Stimulated activated CD8-positive, alpha-beta memory T cell treated with anti-CD3 and anti-CD28 coated beads, Interleukin-15, amount 100 ng/mL, for 1 hour (primary cell): ENCODE measurements at places on chromosomes 3 and 15.

- DNase-seq: no peak
Observed at GRCh38 chr3:127459891-127460290, 130.6 kb downstream of the TPRA1 start.

DNA sequence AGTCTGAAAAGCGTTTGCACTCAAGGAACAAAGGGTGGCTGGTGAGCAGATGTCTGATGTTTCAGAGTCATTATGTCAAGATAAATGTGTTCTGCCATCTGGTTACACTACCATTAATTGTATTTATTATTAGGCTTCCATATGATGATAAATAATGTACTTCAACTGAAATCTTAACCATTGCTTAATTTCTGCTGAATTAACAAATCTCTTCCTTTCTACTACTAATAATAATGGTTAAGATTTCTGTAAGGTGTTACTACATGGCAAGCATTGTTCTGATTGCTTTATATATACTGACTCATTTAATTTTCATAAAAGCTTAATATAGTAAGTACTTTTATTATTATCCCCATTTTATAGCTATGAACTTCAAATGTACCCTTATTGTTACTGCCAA lies 68.4 kb upstream of the GALNT15 start:
- no peak for DNase-seq

DNA sequence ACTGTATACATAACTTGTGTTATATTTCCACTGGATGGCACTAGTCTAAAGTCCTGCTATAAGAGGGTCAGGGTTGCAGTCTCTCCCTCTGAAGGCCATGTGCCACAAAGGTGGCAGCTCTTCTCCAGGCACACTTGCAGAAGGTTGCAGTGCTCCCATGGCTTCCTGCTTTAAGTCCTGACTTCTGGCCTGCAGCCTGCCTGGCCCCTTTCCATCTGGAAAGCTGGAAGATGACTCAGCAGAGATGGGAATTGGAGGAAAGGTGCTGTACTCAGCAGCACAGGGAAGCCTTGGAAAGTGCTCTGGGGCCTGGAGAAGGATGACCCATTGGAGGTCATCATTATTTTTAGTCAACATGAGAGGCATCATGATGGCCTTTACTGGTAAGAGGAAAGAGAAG lies 40.9 kb upstream of the MRPL3 start:
- no peak for DNase-seq

DNA sequence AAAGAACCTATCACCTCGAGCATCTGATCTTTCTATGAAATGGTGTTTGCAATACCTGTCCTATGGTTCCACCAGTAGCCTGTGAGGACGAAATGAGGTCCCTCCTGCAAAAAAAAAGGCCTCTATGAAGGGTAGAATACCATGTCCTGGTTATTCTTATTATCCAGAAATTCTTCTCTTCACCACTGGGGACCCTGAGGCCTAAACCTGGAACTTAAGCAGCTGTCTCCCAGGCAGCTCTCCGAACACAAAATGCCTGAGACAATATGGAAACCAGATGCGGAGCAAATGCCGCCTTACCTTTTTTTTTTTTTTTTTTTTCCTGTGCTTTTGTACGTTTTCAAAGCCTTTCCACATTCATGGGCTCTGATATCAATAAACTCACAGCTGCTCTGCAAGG lies 62.1 kb upstream of the WNT5A start:
- no peak for DNase-seq

- DNase-seq: no peak
Observed at GRCh38 chr15:89307046-89307587, 27.5 kb downstream of the POLG start.

GRCh38 chr15:50964075-50964474 lies 55.6 kb downstream of the AP4E1 start:
- no peak for DNase-seq

DNA sequence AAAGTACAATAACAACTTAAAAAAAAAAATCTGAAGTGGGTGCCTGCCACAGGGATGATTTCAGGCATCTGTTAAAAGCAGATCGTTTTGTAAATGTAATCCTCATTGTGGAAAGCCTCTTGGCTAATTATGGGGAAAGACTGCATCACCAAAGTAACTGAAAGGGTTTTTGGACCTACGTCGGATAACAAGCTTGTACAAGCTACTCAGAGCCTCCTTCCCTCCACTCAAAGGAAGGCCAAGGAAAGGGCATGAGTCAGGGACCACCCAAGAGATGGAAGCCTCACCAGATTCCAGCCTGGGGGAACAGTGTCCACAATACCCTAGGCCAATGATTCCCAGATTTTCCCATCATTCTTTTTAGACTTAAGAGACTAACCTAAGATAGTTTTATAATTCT lies 84.3 kb downstream of the ATP1B3 start:
- no peak for DNase-seq

DNA sequence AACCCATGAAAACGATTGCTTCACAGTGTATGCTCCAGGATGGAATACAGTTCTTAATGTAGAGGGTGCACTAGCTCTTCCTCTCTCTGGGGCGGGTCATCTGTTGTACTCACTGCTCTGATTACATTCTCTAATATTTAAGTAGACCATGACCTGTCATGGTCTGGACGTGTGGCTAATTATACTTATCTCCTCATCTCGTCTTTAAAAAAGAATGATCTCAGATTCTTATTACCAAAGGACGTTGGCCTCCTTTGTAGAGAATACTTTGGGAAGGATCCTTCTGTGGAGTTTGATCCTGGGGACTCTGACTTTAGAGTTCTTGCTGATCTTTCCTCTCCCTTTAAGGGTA lies 48.4 kb upstream of the TRAK1 start:
- DNase-seq: no peak

- DNase-seq: no peak
Observed at GRCh38 chr3:3189102-3189727, 9.7 kb upstream of the CRBN start.

DNA sequence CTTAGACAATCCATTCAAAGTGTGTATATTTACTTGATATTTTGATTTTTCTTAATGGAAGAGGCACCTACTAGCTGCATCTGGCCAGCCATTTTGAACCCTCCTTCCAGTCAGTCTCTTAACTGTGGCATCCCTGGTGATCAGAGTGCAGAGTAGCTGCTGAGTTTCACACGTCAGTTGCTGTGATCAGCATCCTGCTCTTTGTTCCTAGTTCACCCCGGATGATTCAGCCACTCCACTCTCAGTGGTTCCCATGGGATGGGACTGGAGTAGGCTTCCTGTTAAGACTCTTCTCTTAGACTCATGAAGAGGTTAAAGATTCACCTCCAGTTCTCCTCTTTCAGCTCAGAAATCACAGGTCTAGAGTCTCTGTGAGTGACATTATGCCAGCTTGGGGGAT lies 75.8 kb downstream of the STXBP5L start:
- DNase-seq: no peak

DNA sequence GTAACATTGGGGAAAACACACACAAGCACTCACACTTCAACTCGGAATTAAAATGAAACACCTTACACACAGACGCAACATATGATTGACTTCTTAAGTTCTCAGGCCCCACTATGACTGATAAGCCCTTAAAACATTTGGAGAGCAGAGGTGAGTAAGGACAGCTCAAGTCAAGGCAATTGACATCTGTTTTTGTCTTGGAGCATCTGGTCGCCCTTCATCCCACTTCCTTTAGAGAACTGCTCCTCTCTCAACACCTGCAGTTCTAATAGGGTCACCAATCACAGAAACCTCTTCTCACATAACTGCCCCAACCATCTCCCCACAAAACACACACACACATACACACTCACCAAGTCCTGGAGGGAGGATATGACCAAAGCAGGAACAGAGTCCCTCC lies 43.4 kb downstream of the ERC2 start:
- DNase-seq: no peak

- DNase-seq: no peak
Observed at GRCh38 chr3:45670991-45671390, 18.2 kb upstream of the SACM1L start.

DNA sequence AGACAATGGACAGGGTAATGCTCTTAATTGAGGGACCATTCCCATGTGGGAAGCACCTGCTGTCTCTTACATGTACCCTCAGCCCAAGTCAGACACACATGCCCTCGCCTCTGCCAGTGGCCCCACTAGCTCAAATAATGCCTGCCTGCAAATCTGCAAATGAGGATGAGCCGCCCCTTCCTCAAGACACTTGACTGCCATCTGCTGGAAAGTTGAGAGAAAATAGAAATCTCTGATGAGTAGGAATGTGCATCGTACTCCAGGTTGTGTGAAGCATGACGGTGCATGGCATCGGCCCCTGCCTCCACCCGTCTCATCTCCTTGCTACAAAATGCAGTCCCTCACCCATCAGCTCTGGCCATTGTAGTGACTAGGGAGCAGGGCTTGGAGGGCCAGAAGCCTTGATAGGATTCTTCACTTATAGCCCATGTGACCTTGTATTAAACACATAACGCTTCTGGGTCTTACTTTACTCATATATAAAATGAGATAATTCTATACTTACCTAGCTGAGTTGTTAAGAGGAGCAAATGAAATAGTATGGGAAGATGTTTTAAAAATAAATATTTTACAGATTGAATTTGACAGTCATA lies 6.3 kb upstream of the SCN5A start:
- DNase-seq: no peak

DNA sequence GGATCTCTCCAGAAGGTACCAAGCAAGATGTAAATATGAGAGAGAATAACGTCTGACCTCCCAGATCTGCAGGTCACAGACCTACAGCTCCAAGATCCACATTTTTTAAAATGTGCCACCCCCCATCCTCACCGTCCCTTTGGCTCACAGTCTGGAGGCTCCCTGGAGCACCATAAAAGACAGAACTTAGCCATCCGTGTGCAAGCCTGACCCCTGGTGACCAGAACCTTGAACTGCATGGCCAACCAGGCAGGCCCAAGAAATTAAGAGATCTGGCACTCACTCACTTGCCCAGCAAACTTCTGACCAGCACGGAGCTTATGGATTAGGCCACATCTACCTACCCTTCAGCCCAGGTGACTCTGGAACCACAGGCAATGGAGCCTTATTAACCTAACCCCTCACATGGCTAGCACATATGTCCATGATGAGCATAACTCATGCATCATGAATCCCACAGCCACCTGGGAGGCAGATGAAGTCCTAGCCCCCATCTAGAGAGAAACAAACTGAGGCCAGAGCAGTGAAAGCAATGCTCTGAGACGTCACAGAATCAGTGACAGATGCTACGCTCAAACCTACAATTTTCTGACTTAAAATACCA lies 275.3 kb downstream of the UACA start:
- DNase-seq: peak; percentile 67

- no peak for DNase-seq
Observed at GRCh38 chr3:194204042-194204987, 68.4 kb downstream of the HES1 start.

GRCh38 chr15:57183041-57183440 lies 193.3 kb upstream of the CGNL1 start:
- no peak for DNase-seq

DNA sequence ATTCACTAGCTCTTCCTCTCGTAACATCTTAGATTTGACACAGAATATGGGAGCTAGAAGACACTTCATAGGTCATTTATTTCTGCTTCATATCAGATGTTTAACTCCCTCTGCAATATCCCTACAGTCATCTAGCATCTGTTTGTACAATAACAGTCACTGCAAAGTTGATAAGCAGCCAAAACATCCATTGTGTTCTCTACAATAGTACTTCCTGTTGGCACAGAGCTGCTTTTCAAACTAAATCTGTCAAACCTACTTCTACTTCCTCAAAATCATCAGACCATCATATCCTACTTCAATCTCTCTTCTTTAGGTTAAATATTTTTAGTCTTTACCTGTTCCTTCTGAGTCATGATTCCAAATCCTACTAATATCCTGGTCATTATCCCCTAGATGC lies 233.2 kb downstream of the FGF12 start:
- DNase-seq: no peak

- DNase-seq: no peak
Observed at GRCh38 chr3:32283304-32283703, 44.8 kb downstream of the CMTM8 start.

DNA sequence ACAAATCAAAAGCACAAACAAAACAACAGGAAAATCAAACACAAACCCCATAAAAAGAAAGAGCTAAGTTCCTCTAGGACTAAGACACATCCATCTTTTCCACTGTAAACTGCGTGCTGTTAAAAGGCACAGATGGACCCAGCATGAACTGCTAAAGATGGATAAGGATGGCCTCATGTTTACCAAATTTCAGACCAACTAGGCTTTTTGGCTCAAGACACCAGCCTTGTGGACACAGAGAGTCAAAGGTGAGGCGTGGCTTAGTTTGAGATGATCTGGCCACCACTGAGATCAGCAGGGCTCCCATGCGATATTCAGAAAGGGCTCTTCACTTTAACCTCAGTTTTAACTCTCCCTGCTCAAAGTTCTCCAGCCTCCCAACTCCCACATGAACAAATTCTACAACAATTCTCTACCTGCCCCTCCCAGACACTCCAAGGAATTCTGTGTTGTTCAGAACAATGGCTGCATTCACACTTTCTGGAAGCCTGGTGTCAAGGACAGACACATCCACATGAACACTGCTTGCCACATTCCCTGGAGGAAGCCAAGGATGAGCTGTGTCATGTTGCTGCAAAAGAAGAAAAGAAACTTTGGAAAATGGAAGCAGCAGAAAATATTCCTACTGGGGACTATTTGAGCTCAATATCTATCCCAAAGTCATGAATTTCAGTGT lies 198.4 kb upstream of the LRRN1 start:
- no peak for DNase-seq

DNA sequence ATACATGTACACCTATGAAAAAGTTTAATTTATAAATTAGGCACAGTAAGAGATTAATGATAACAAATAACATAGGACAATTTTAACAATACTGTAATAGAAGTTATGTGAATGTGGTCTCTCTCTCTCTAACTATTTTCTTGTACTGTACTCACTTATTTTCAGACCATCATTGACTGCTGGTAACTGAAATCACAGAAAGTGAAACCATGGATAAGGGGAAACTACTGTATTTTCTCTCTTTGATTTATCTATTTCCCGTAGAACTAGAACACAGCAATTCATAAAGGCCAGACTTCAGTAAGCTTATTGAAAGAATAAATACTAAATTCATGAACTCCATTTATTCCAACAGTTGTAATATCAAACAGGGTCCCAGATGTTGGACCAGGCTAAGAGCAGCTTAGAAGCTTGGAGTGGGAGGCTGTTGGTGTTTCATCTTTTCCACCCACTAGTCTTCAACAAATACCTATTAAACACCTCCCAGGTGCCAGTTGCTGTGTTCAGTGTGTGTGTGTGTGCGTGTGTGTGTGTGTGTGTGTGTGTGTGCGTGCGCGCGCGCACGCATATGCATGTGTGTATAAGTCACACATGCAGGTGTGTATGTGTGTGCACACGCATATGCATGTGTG lies 235.4 kb downstream of the FOXP1 start:
- DNase-seq: no peak

- DNase-seq: no peak
Observed at GRCh38 chr3:120170223-120170622, 76.0 kb upstream of the GSK3B start.

DNA sequence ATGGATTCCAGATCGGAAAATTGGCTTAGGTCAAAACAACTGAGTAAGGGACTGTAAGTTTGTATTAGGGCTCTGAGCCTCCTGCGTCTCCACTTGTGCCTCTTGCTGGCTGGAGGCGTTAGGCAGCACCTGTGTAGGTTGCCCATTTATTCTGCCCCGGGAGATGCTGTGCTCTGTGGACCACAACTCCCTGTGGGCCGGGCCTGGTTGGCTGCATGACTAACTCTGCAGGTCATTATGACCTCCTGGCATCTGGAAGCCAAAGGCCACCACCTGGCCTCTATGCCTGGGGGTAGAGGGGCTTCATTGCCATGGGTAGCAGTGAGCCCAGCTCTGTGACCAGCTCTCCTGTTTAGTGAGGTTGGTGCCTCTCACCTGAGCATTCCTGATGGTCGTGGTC lies 36.0 kb upstream of the BDH1 start:
- no peak for DNase-seq

- no peak for DNase-seq
Observed at GRCh38 chr15:88076328-88076727, 180.2 kb downstream of the NTRK3 start.
